ENCODE measurements at places on chromosomes 2 and 18.

GRCh38 chr2:207805566-207806226 lies 36.0 kb upstream of the FZD5 start:
- no peak for DNase-seq

- DNase-seq, result no peak
Measured at GRCh38 chr2:150809103-150809502, 321.6 kb upstream of the RND3 start.

DNA sequence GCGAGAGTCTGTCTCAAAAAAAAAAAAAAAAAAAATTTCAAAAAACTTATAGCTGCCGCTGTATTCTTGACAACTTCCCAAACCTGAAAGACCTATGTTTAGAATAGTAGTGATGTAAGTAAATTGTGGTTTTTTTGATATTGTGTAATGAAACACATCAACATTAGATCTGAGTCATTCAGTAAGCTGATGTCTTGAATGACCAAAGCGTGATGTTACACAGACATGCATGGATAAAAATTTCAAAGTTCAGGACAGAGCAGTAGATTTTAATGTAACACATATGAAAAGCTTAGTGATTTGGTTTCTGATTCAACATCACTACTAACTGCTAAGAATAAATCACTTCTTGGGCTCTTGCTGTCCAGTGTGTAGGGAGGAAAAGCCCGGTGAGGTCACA lies 69.3 kb upstream of the MEX3C start:
- DNase-seq, result no peak

DNA sequence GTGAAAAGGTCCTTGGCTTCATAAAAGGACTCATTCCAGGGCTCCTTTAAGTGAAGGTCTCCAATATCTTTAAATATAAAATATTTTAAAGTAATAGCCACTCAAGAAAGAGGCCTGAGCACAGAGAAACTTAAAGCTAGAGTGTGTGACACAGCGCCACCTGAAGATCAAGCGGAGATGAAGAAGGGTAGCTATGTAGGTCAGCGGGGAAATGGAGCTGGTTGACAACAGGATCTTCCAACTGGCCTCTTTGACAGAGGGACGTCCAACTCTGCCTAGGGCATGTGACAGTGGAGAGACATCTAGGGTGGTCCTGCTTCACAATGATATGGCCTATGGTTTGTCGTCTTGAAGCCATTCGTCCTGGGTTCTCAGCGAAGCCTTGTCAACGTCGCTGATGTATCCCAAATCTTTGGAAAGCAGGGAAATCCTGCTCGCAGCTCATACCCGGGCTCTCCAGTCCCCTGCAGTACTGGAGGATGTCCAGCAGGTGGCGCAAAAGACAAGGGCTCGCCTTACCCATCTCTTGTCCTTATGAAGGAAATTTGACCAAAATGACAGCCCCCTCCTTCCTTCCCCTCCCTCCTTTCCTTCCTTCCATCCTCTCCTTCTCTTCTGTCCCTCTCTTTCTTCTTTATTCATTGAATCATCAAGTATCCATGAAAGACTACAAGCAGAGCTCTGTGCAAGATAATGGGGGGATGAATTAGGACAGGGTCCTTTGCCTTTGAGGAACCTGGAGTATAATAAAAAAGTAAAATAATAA lies 59.6 kb downstream of the LONRF2 start:
- peak; percentile 57 for DNase-seq

DNA sequence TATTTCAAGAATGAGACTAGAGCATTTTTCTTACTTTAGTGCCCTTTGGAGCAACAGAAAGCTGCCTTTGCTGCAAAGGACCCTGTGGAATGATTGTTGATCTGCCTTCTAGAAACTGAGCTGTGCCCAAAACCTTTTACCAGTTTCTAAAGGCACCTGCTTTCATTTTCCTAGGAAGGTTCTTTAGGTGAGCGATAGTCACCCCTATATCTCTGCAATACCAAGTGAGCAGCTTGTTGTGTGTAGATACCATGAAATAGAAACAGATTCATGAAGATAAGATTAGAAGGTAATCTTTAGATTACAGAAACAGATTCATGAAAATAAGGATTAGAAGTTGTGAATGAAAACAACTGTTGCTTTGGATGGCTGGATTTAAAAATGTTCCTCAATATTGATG lies 202.3 kb downstream of the PLCL1 start:
- no peak for DNase-seq

GRCh38 chr2:14982790-14983189 lies 350.3 kb downstream of the LRATD1 start:
- DNase-seq, result no peak

DNA sequence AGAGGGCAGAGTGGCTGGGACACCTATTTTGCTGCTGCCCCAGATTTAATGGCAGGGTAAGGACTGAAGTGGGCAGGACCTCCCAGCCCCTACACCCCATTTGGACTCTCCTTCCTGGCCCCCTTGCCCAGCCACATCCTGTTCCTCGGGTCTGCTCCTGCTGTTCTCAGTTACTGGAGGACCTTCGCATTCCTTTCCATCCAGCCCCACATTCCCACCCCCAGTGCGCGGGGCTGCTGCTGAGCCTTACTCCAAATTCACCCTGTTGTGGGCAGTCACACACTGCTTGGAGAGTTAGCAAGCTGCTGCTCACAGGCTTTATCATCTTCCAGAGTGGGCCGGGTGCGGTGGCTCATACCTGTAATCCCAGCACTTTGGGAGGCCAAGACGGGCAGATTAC lies 75.2 kb upstream of the SLC14A2 start:
- no peak for DNase-seq

- no peak for DNase-seq
Measured at GRCh38 chr18:35732162-35732561, 150.6 kb downstream of the GALNT1 start.

DNA sequence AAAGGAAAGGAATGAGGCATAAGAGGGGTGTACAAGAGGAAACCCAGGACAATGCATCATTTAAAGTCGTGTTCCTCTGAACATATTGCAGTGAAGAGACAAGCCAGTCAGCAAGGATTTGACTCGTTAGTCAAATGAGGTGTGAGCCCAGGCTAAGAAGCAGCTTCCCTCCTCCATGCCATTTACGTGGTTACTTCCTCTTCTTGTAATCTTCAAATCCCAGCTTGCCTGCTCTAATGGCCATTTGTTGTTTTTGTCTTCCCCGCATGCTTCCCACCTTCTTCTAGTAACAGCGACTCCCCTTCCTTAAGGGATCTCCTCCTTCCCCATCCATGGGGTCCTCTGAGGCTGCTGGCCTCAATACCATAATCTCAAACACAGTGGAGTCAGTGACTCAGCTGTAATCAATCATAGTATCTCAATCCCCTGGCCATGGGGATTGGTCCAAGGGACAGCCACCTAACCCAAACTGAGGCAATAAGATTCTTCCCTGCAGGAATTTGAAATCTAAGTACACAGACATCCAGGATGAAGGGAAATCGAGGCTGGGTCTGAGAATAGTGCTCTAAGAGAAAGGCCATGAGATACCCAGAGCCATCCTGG lies 37.6 kb downstream of the SLC14A1 start:
- DNase-seq, result no peak

DNA sequence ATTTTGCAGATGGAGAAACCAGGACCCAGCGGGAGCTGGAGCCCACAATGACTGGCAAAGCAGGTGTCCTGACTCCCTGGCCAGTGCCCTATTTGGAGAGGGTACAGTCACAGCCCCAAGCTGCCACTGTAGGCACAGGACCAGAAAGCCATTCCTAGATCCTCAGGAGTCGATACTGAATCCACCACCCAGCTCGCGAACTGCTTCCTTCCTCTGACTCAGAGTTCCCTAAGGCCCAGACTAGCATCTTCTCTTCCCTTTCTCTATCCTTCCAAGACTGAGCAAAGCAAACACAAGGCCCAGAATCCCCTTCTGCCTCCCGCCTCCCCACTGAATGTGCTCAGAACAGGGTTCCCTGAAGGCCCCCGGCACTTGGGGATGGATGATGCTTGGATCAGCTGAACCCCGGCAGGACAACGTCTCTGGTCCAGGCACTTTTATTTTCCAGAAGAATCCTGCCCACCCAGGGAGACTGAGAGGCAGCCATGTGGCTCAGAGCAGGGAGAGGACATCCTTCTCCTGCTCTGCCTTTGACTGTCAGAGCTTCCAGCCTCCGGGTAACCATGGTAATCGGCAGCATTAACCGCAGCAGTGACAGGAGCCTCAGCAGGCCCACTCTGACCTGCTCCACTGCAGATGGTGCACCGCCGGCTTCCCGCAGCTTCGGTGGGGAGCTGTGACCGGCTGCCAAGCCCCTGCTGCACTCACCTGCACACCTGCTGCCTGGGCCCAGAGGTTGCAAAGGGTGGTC lies 34.8 kb upstream of the KLHL29 start:
- DNase-seq, result no peak

- no peak for DNase-seq
Measured at GRCh38 chr2:9471206-9471605, 3.1 kb upstream of the IAH1 start.

- DNase-seq, result no peak
Measured at GRCh38 chr2:144518748-144519596, 947 bp downstream of the ZEB2 start.

DNA sequence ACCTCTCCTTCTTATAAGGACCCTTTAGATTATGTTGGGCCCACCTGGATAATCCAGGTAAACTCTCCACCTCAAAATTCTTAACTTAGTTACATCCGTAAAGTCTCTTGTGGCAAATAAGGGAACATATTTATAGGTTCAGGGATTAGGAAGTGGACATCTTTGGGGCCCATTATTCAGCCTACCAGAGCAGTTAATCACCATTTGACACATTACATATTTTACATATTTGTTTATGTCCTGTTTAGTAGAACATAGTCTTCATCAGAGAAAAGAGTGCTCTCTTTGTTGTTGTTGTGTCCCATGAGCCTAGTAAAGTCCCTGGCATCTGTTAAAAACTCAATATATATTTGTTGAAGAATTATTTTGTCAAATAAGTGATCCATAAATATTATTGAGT lies 134.0 kb upstream of the SPATS2L start:
- DNase-seq, result no peak

All from activated CD8-positive, alpha-beta memory T cell treated with anti-CD3 and anti-CD28 coated beads, Interleukin-2, amount 50 U/mL, for 4 hours (primary cell).